ENCODE measurements at places on chromosomes 11 and 22.
A peak's percentile ranks its signal among the peaks of the same experiment; 100 is the strongest.

DNA sequence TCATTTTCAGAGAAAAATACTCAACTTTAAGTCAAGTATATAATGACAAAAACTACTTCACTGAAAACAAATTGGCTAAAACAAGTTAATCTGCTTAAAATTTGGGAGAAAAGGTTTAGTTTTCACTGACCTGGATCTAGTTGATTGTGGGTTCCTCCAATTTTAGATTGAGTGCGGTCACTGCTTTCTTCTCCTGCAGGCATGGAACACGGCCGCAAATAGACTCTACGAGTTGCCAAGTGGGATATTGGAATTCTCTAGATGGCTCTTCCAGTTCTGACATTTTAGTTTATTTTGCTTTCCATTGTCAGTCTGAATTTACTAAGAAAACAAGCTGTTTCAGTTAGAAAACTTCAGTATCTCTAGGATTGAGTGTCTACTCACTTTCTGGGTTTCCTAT, 12.3 kb downstream of the OR4C5 start:
- no peak for DNase-seq

- peak; percentile 39 for DNase-seq
Measured at GRCh38 chr11:121582296-121582695, 129.5 kb upstream of the SORL1-AS1 start.

DNA sequence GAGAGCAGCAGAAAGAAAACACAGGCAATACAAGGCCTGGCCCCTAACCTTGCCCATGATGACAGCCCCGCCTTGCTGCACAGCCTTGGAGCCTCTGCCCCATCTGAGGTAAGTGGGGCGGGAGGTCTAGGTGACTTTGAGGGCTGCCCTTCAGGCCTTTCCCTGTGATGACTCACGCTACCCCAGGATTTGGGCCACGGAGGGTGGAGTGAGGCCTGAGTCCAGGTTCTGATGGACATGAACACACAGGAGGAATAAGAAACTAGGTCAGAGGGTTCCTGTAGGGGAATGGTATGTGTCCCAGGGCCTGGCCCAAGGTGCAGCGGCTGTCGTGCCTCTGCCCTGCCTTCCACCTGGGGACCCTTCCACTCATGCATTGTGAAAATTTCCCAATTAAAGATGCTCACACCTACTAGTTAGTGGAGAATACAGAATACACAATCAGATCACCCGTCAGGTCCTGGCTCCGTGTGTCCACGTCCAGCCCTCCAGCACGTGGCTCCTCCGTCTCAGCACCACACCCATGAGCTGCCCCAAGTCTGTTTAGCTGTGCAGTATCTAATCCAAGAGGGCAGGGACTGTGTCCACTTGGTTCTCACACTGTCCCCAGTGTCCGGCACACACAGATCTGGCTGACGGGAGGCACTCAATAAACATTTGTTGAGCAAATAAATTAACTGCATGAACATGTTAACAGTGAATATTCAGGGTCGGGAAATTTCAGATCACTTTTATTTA, 111.0 kb downstream of the CHST1 start:
- no peak for DNase-seq

- DNase-seq = no peak
Measured at GRCh38 chr11:131446590-131447275, 76.3 kb downstream of the NTM start.

DNA sequence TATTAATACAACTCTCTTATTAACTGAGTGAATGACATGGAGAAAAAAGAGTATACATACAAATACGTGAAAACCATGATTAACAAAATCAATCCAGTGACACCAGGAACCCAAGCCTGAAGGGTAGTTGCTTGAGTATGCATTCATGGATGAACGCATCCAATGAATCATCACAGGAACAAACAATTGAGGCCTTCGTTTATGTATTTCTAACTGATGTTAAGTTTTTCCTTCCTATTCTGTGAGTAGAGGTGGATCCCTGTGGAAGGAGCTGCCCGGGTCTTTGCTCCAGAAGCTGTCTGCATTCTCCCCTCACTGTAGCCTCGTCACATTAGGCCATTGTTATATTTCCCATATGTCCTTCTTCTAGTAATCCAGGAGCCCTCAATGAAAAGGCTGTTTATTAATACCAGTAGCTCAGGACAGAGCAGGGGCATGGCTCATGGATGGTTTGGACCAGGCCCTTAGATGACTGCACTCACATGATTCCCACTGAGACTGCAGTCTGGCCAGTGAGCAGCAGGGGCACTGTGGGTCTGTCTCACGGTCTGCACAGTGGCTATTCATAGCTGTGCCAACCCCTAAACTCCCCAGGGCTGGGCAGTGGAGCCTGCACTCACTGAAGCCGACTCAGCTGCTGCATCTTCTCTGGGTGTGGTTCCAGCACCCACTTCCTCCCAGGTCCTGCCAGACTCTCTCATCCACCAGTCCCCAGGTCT, 128.1 kb upstream of the TOP3B start:
- DNase-seq = peak; percentile 83
